Amniotic stem cell (primary cell): ENCODE measurements at places on chromosomes 13 and 19.

DNA sequence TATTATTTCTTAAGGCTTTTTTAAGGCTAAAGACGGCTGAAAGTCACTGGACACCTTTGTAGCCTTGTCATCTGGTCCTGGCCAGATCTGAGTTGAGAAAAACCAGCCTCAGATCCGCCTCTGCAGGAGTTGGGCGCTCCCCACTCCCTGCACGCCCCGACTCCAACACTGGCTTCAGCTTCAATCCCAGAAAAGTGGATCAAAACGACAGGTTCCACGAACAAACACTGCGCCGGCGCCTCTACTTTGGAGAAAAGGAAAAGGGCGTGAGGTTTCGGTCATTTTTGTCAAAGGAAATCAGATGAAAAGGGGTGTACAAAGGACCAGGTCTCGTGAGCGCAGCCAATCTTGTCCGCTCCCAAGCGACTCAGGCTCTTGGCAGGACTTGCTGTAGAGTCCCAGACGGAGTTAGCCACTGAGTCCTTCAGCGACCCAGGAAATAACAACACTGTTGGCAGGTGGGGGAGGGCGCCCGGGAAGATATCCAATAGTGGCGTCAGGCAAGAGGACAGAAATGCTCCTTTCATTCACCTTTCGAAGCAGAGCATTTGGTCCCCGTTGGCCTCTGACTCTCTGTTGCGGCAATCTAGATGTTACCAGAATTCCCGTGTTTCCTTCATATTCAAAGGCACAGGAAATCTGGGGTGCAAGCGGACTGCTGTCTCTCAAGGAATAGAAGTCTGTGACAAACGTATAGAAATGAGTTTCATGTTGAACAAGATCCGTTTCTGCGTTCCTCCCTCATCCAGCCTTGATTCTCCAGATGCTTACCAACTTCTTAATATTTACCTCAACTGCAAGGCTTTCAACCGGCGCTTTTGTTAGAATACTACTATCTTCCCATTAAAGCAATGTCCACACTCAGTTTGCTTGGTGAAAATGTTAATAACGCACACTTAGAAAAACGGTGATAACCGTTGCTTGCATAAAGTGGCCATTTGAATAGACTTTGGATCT lies 1.8 kb upstream of the CCNA1 start:
- DNase-seq = no peak

DNA sequence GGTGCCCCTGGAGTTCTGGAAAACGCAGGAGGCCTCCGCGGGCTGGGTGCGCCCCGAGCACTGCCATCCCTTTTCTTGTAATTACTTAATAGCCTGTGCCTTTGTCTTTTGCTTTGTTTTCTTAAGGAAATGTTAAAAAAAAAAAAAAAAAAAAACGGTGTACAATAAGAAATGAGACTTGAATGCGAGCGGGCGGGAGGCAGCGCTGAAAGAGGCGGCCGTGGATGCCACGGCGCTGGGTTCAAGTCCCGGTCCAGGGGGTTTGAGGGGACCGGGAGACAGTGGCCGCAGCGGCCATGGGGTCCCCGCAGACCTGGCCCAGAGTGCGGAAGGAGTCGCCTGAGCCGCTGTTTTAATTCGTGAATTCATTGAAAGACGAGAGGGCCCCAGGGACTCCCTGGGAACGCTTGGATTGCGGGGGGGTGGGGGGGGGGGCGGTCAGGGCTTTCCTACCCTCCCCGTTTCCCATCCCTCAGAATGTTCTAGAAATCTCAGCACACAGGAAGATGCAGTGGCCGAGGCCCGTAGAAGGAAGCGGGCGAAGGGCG lies 349.2 kb upstream of the ARGLU1 start:
- DNase-seq = no peak

DNA sequence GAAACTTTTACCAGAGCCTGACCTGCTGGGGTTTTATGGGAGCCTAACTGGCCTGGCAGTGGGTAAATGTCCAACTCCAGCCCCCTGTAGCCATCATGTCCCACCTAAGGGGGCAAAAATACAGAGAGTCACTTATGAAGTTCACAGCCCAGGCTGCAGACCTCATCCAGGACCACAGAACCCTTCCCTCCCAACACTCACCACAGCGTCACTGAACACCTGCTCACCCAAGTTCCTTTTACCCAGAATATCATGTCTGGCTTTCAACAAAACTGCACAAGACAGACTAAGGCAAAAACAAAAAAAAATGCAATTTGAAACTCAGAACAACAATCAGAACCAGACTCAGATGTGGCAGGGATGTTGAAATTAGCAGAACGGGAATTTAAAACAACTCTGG lies 6.4 kb downstream of the CEACAM3 start:
- DNase-seq = no peak

DNA sequence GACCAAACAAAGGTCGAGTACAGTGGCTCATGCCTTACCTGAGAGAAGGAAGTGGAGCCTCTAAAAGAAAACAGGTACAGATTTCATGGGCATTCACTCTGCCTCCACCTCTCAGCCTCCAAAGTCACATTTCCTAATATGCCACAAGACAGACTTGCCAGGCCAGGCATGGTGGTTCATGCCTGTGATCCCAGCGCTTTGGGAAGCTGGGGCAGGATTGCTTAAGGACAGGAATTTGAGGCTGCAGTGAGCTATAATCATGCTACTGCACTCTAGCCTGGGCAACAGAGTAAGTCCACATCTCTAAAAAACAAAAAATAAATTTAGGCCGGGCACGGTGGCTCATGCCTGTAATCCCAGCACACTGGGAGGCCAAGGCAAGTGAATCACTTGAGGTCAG lies 10.9 kb upstream of the DNMT1 start:
- no peak for DNase-seq

GRCh38 chr13:93522501-93522900 lies 295.9 kb downstream of the GPC6 start:
- DNase-seq = no peak

DNA sequence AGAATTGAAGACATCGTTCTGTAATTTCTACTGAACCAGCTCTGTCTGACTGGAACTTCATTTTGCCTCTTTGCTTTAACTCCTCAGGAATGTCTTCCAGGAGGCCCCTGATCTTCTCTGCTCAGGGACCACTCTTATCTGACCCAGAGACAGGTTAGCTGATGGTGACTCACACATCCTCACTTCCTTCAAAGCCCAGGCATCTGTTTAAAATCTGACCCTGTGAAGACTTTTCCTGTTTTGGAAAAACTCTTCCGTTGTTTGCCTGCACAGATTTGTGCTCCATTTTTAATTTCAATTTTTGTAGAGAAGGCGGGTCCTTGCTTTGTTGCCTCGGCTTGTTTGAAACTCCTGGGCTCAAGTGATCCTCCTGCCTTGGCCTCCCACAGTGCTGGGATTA lies 1.6 kb downstream of the ARL11 start:
- no peak for DNase-seq

DNA sequence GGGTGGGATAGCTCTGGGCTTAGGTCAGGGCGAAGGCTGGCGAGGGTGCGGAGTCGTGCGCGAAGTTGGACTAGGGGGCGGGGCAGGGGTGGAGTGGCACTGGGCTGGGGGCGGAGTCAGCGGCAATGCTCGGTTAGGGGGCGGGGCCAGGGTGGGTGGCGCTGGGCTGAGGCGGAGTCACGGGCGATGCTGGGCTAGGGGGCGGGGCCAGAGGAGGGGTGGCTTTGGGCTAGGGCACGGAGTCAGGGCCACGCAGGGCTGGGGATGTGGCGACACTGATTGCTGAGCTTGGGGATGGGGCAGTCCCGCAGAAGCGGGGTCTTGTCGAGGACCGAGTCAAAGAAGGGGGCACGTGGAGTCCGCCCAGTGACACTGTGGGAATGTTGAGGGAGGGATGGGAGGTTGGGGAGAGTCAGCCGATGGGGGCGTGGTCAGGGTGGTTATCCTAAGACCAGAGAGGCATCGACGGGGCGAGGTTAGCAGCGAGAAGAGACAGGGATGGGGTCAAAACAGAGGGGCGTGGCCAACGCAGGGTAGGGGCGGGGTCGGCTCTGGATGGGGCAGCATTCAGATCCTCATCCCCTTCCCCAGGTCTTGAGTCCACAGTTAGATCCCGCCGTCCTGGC lies 8.7 kb downstream of the HOMER3 start:
- DNase-seq = no peak

DNA sequence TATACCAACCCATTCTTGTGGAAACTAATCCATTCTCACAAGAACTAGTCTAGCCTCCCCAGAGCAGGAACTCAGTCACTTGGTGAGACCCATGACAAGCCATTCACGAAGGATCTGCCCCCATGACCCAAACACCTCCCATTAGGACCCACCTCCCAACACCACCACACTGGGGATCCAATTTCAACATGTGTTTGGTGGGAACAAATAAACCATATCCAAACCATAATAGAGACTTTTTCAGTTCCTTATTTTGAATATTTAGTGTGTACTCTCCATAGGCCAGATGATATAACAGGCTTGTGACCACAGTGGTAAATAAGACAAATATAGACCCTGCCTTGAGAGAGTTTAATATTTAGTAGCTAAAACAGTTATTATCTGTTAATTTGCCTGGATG lies 227.5 kb upstream of the SERP2 start:
- DNase-seq = no peak

DNA sequence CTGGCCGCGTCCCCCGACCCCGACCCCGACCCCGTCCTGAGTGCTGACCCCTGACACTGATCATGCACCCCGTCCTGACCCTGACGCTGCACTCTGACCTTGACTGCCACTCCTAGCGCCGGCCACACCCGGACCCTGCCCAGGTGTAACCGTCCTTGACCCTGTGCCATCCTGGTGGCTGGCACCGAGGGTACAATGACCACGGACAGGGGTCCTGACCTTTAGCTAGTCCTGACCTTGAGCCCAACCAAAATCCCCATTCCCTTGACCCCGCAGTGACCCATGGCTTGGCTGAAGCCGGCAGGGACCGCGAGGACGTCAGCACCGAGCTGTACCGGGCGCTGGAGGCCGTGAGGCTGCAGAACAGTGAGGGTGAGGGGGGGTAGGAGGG lies 25.9 kb downstream of the CLEC4M start:
- no peak for DNase-seq

- no peak for DNase-seq
These were observed 66.7 kb downstream of the FAM216B start for GRCh38 chr13:42847891-42848663.

DNA sequence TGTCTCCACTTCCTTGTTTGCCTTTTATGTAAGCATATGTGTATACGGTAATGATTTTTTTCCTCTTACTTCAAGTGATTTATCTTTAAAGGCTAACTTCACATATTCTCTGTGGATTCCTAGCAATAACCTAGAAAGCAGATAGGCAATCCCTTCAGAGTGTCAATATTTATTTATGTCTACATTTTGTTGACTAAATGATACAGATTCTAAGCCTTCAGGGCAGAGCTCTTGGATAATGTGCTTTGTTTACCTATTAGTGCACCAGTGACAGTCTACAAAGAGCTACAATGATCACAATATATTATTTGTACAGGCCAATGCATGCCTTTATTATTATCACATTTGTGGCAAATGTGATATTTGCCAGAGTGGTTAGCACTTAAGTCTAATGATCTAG lies 406.2 kb downstream of the EFNB2 start:
- DNase-seq = no peak

GRCh38 chr19:36030264-36031148 lies 2.2 kb downstream of the CLIP3 start:
- no peak for DNase-seq

GRCh38 chr19:1363599-1363998 lies 20.1 kb upstream of the NDUFS7 start:
- DNase-seq = no peak

GRCh38 chr19:49157445-49158224 lies at the start of gene TRPM4:
TSS of gene TRPM4 (plus strand) at chr19:49157792. CDS start at chr19:49157867, 75 bp downstream.
- peak; percentile 72 for DNase-seq

GRCh38 chr19:41801792-41802211 lies 5.4 kb downstream of the CEACAM3 start:
- no peak for DNase-seq

DNA sequence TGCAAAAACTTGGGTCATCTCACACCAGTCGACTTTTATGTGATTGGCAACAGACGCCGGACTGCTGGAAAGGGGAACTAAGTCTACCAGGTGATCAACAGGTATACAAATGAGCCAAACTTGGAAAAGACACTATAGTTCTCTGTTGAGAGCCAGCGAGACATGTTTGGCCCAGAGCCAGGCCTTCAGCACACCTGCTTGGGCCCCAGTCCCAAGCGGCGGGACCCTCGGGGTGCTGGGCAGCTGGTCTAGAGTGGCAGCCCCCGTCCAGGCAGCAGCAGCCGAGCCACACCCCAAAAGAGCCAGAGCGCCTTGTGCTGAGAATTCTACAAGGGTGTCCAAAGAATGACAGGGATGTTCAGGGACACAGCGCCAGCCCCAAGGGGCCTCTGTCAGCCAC lies 28.0 kb downstream of the NAXD start:
- DNase-seq = no peak

- DNase-seq = no peak
These were observed 6.1 kb downstream of the SH2D3A start for GRCh38 chr19:6761053-6761676.

- DNase-seq = no peak
These were observed 32.0 kb upstream of the ASF1B start for GRCh38 chr19:14168259-14168972.

- no peak for DNase-seq
These were observed 386.5 kb upstream of the SPRY2 start for GRCh38 chr13:80727321-80727975.

DNA sequence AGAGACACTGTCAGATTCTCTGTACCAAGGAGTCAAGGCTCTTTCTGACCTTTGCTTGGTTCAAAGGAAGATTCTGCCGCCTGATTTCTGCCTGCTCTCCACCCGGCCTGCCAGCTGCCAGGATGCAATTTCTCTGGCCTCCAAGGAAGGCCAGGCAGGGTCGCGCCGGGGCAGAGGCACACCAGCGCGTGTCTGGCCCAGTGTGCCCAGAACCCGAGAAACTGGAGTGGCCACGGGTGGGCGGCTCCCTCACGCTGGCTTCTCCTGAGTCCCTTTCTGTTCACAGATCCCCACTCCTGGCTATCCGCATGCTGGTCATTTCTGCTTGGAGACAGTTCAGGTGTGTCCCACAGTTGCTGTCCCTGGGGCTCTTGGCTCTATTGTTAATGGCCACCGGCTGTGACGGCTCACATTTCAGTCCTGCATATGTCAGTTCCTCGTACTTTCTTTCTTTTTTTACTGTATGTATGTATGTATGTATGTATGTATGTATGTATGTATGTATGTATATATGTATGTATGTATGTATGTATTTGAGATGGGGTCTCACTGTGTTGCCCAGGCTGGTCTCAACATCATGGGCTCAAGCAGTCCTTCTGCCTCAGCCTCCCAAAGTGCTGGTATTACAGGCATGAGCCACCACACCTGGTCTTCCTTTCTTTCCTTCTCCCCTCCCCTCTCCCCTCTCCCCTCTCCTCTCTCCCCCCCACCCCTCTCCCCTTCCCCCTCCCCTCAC lies 16.9 kb downstream of the TMPRSS9 start:
- DNase-seq = no peak
